Right atrium auricular region (tissue), 2 donors: ENCODE measurements at places on chromosomes 7 and 10.

- DNase-seq, result no peak
These were observed 6.0 kb upstream of the ZDHHC4 start for GRCh38 chr7:6571160-6571779.

DNA sequence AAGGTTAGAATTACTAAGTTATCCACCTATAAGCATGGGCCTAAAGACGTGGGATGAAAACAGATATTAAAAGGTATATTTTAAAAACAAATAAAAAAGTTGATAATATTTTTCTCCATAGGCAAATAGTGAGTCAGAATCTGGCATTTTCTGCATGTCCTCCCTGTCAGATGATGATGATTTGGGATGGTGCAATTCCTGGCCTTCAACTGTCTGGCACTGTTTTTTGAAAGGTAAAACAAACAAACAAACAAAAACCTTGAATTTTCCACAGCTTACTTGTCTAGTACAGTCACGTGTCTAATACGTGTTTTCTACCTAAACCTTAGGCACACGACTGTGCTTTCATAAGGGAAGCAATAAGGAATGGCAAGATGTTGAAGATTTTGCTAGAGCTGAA is 17.4 kb downstream of the HBP1 start:
- DNase-seq, result no peak

GRCh38 chr10:36534471-36535002 is 590.9 kb upstream of the ANKRD30A start:
- no peak for DNase-seq

- DNase-seq, result peak; percentile 40
These were observed 6.6 kb downstream of the LRRC18 start for GRCh38 chr10:48932831-48933664.

GRCh38 chr7:133980804-133981203 is 146.3 kb upstream of the LRGUK start:
- DNase-seq, result no peak

DNA sequence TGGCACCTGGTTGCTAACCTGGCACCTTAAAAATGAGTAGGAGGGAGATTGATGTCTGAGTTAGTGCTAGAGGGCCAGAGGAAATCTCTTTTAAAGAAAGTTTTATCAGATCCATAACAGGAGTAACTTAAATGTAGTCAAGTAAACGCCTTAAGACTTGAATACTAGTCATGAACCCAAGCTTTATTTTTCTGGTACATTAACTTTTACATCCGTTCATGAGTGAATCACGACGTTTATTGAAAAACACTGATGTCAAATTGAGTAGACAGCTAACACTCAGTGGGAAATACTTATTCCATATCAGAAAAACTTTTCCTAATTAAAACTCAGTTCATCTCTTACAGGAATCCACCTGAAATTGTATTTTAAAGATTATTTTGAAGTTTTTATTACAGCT is 6.9 kb upstream of the LAMB1 start:
- no peak for DNase-seq
